ENCODE measurements at places on chromosomes 1 and 21.
A peak's percentile ranks its signal among the peaks of the same experiment; 100 is the strongest.

GRCh38 chr1:159211331-159212136, 6.9 kb downstream of the ACKR1 start:
- peak; percentile 50 for DNase-seq

DNA sequence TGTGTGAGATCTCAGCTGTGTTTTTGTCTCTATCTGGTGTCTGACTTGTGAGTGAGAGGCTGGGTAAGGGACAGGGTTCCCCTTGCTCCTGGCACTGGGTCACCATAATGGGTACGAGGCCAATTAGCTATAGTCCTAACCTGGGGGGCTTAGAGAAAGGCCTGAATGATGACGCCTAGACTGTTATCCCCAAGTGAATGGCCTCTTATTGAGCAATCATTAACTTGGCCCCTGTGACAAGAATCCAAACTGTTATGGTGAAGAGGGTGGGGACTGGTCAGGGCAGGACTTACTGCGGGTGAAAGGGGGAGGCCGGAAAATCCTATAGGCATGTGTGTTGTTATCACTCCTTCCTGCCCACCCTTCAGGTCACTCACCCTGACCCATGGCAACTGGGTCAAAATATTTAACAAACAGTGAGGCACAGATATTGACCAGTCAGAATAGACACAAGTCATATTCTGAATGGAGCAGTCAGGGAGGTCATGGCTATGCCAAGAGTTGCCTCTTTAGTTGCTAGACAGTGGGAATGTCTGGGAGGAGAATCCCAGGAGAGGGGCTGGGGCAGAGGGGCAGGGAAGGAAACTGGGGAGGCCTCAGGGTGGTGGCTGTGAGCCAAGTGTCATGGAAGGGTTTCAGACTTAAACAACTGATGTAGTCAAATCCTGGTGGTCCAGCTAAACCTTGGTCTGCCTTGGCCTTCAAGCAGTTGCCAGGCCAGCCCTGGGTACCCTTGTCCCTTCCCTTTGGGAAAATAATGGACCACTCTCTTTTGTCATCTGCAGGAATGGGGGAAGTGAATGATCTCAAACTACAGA, 3.2 kb downstream of the NR0B2 start:
- DNase-seq, result no peak

DNA sequence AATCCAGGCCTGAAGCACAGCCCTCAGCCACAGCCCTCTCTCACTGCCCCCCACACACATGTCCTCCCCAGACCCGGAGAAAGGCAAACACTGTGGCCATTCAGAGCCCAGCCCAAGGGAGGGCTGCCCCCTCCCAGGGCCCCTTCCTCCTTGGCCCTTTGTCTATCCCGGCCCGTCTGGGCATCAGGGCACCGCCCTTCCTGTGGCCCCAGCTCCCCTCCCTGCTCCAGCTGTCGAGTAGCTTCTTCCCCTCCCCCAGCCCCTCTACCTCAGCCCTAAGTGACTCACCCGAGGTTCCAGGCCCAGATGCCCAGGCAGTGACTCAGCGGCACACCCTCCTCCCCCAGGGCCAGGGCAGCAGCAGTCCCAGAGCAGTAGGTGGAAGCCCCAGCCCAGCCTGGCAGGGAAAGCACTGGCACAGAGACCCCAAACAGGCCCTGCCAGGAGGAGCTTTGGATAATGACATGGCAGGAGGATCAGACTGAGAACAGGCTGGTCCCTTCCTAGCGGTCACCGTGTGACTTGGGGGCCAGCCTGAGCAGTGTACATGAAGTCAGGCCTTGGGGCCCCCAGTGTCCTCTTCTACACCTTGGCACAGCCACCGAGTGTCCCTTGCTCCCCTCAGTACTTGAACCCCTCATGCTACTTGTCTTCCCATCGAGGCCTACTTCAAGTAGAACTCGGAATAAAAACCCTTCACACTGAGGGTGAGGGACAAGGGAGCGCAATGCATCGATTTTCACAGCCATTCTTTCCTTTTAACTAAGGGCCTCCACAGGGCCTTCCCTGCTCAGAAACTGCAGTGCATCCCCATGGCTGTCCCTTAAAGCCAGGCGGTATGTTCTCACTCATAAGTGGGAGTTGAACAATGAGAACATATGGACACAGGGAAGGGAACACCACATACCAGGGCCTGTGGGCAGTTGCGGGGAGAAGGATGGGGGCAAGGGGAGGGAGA, 1.0 kb upstream of the S100A2 start:
- peak; percentile 53 for DNase-seq

DNA sequence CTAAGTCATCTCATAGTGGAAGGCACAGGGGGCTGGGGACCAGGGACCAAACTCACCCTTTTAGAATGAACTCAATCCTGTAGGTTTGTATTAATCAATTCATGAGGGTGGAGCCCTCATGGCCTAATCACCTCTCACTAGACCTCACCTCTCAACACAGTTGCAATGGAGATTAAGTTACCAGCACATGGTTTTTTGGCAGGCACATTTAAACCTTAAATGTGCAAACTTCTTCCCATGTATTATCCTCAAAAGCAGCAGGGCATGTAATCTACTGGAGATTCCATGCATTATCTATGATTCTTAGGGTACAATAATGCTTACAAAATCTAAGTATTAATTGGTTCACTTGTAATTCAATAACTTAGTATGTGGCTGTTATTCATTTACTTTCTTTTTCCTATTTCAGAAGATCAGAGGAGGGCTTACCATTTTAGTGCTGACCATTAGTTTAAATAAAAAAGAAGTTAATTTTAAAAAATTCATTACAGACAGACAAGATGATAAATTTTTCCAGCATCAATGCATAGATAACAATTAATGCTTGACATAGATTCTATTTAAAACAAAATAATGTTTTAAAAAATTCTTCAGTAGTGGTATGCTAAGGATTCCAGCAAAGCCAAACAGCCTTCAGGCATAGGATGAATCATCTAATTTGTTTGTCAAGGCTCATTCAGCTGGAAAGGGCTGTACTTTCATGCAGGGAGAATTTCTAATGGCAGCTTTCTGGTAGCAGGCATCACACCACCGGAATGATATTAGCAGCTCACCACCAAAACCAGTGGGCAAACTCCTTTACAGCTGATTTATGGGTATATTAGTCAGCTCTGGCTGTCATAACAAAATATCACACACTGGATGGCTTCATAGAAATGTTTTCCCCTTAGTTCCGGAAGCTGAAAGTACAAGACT, 124.6 kb upstream of the ZNF648 start:
- no peak for DNase-seq

- DNase-seq, result no peak
These were observed 139.6 kb downstream of the TOMM20 start for GRCh38 chr1:234989019-234989418.

DNA sequence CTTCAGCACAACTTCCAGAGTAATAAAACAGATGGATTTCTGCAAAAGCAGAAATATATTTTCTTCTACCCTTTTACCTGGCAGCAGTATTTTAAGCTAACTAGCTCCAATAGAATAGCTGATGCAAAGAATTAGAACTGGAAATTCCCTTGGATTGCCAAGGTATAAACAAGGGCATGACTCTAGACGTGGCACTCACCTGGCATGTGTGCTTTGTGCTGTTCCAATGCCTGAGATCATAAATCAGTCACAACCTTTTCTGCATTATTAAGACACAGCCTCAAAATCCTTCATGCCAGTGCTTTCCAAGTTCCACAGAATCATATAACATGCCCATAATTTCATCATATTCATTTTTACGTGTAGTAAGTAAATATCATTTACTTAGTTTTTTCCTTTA, 1048.7 kb downstream of the ADGRL2 start:
- DNase-seq, result no peak

DNA sequence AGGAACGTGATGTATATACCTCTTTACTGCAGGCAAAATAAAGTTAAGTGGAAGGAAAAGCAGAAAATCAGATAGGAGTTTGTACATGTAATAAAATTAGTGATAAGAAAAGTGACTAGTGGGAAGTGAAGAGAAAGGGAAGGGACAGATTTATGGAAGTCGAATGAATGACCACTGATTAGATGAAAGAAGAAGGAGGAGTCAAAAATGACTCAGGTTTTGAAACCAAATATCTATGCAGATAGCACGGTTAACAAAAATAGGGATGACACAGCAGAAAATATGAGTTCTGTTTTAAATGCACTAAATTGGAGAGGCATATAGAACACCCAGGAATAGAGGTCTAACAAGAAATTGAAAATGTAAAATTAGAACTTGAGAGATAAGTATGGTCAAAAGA, 128.0 kb downstream of the HMCN1 start:
- DNase-seq, result no peak

DNA sequence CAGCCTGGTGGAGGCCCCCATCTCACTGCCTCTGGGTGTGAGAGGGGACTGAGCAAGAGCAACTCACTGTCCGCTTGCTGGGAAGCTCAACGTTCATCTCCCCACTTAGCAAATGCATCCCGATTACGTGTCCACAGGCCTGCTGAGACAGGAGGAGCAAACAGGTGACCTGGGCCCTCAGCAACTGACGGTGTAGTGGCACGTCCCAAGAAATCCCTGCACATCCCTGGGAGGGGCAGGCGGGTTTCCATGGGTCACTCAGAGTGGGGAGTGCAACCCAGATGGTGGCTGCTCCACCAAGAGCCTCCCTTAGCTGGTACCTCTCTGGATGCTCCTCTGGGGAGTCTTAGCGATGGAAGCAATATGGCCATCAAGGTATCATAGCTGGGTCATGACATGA, 229.4 kb downstream of the DYRK1A start:
- no peak for DNase-seq

- no peak for DNase-seq
These were observed 88.3 kb upstream of the SLC44A3 start for GRCh38 chr1:94731891-94732290.

- no peak for DNase-seq
These were observed 40.3 kb downstream of the DIRAS3 start for GRCh38 chr1:68010090-68010489.

DNA sequence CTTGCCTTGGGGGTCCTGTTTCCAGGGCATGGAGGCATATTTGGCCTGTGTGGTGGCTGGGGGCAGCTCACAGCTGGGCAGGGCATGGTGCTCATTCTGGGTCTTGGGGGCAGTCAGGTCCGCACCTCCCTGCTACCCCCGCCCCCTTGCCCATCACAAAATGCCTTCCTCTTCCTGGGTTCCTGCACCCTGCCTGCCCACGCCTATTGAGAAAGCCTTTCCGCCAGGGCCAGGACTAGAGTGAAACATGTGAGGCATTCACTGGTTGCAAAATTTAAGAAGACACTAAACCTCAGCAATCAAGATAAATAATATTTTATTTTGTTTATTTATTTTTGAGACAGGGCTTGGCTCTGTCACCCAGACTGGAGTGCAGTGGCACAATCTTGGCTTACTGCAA, 19.7 kb downstream of the PTAFR start:
- no peak for DNase-seq

GRCh38 chr1:203161703-203162102, 13.9 kb downstream of the MYBPH start:
- no peak for DNase-seq

- DNase-seq, result no peak
These were observed 13.8 kb upstream of the LDLRAP1 start for GRCh38 chr1:25529518-25530185.

GRCh38 chr1:203818399-203818798, 23.0 kb downstream of the ZBED6 start:
- DNase-seq, result no peak

DNA sequence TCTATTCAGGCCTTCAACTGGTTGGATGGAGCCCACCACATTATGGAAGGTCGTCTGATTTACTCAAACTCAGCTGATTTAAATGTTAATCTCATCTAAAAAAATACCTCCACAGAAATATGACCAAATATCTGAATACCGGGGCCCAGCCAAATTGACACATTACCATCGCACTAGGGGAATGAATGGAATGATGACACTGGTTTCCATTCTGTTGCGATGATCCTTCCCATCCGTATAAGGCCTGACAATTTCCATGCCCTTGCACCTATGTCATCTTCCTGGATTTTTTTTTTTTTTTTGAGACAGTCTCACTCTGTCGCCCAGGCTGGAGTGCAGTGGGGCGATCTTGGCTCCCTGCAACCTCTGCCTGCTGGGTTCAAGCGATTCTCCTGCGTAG, 397.5 kb downstream of the KIF26B start:
- DNase-seq, result no peak

DNA sequence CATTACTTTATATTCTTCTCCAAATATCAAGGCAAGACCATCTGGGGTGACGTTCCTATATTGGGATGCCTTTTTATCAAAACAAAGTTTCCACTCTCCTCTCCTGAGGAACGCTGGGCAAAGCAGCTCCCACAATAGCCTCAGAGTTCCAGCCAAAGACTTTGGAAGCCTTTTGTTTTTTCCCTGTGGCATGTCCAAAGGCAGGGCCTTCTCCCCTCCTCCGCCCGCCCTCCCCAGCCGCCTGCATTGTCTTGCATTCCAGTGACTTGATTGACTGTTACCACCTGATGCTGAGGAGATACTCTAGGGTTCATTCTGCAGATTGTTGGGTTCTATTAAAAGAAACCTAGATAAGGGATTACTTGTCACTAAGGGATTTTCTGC, 43.5 kb downstream of the PROX1 start:
- no peak for DNase-seq

DNA sequence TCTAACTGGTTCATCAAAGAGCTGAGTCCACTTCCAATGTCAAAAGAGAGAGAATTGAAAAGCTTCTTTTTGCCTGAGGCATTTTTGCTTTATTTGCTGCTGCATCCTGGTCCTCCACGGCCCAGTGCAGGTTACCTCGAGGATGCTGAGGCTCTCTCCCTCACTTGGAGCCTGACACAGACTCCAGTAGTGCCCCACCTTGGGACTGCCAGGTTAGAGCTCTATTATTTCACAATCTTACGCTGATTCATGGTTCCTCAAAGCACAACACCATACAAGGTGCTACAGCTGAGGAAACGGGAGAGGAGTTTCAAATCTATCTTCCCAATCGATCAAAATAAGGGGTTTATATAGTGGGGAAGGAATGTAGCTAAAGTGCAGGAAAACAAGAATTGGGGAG, 13.6 kb upstream of the PLPPR4 start:
- DNase-seq, result no peak

GRCh38 chr1:217369996-217370551, 260.8 kb downstream of the GPATCH2 start:
- DNase-seq, result no peak

DNA sequence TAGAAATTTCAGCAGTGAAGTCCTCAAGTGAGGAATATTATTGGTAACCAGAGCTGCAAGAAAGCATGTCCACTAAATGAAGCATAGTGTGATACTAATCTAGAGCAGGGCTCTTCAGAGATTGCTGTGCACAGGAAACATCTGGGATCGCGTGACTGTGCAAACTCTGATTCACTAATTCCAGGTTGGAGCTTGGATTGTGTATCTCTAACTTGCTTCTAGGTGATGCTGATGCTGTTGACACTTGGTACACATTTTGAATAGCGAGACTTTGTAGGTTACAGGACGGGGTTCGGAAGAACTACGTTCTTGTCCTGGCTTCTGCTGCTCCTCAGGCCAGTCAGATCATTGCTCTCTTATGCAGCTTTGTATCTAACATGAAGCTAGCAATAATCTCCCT, 66.5 kb downstream of the PRRX1 start:
- no peak for DNase-seq

GRCh38 chr1:95048317-95048716, 24.4 kb downstream of the ALG14 start:
- DNase-seq, result no peak

Data from GM13977 (cell line).